ENCODE measurements at places on chromosomes 6 and 20. TPM values are rescaled to one million over a fixed set of nuclear protein-coding genes. Genes with fewer than 3 reads are reported as not detected.

DNA sequence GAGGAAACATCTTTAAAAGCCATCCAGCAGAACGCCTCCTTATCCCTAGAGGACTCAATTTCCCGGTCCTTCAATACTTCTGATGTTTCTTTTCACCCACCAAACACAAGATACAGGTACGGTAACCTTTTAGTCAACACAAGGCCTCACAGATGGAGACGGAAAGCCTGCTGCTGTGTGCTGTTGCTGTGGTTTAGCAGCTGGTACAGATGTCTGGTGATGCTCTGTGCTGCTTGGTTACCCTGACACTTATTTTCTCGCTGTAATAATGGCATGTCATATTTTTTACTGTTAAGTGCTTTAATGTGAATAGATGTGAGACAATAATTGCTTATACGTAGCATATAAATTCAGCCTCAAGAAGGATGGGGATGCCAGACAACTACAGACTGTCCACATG is 25.3 kb downstream of the GMDS start:
- H3K4me1 ChIP-seq: peaks cover 22% of the 10 kb centered on the region
- no peaks in the 10 kb centered on the region for H3K36me3 ChIP-seq
- DNase-seq: no peak
- no peak overlapping the region for H3K4me3 ChIP-seq
- H3K27ac ChIP-seq: no peak overlapping the region

- H3K27ac ChIP-seq: no peak overlapping the region
- no peaks in the 10 kb centered on the region for H3K27me3 ChIP-seq
- no peaks in the 10 kb centered on the region for H3K36me3 ChIP-seq
- no peak overlapping the region for H3K4me3 ChIP-seq
These were observed 77.9 kb upstream of the BMP5 start for GRCh38 chr6:55953335-55953734.

DNA sequence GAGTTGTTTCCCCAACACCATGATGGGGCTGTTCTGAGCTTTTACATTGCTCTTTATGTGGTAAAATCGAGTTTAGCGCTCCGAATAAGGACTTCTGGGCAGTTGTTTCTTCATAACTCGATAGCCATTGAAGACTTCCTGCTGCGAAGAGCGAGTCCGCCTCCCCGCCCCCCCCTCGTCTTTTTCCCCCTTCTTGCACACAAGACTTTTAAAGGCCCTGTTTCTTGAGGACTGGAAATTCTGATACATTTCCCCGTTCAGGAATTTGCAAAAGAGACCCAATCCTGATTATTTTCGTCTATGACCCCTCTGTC is 1.5 kb upstream of the CITED2 start:
- H3K4me3 ChIP-seq: peak overlapping the region; percentile 99
- no peak for DNase-seq
- peaks cover 32% of the 10 kb centered on the region for H3K4me1 ChIP-seq
- peak overlapping the region; percentile 98 for H3K27ac ChIP-seq

- peaks cover 17% of the 10 kb centered on the region for H3K27me3 ChIP-seq
- peaks cover under 1% of the 10 kb centered on the region for H3K4me1 ChIP-seq
- no peak for DNase-seq
- H3K27ac ChIP-seq: no peak overlapping the region
- no peak overlapping the region for H3K4me3 ChIP-seq
These were observed 182.3 kb downstream of the MBOAT1 start for GRCh38 chr6:20029979-20030378.

The KIF16B gene
- total RNA-seq: 8.1 TPM
